B cell (primary cell): ENCODE measurements at places on chromosomes 2 and 18.

DNA sequence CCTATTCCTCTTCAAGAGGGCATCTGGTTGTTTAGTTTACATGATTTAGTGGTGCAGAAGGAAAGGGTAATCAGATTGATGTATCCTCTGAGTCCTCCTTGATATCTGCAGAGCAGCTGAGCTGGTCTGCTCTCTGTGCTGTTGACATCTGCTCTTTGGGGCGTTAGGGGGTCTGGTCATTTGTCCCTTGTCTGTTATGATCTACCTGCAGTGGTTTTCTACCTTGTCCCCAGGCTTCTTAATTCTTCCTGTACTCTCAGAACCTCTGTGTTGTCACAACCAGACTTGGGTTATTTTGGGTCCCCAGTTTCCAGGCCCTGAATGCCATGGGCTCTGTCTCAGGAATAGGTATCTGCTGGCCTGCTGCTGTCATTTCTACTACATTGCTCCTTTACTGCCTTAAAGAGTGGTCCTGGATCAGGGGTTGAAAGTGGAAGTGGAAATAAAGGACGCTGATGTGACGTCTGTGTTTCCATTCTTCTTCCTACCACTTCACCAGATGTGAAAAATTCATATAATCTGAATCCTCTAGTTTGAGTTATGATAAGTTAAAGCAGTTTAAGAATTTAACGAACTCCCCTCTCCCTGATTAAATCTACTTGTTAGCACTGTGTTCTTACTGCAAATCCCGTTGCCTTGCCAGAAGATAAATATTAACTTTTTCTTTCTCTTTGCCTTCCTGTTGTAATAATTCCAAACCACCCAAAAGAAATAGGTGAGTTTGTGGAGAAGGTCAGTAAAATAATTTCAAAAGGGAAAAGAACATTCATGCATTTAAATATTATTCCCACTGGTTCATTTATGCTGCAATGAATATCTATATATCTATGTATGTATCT lies 16.6 kb upstream of the CPS1 start:
- DNase-seq: no peak

DNA sequence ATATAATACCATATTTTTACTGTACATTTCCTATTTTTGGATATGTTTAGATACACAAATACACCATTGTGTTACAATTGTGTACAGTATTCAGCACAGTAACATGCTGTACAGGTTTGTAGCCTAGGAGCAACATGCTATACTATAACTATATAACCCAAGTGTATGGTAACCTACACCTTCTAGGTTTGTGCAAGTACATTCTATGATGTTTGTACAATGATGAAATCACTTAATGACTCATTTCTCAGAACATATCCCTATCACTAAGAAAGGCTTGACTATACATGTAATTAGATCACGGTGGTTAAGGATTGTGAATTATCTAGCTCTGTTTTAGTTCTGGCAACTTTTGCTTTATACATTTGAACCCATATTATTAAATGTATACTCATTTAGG lies 31.3 kb downstream of the NPHP1 start:
- no peak for DNase-seq

DNA sequence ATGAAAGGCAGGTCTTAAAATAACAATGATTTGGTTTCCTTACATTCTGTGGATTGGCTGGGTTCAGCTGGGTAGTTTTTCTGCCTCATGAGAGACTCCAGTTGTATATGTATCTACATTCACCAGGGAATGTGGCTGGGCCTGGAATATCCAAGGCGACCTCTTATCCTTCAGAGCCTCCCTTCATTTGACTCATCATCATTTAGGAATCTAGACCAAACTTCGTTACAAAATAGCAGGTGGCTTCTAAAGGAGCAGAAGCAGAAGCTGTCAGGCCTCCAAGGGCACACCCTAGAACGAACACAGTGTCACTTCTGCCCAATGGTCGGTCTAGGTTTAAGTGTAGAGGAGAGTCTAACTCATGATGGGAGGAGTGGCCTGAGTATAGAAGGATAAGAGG lies 204.2 kb downstream of the EN1 start:
- no peak for DNase-seq

DNA sequence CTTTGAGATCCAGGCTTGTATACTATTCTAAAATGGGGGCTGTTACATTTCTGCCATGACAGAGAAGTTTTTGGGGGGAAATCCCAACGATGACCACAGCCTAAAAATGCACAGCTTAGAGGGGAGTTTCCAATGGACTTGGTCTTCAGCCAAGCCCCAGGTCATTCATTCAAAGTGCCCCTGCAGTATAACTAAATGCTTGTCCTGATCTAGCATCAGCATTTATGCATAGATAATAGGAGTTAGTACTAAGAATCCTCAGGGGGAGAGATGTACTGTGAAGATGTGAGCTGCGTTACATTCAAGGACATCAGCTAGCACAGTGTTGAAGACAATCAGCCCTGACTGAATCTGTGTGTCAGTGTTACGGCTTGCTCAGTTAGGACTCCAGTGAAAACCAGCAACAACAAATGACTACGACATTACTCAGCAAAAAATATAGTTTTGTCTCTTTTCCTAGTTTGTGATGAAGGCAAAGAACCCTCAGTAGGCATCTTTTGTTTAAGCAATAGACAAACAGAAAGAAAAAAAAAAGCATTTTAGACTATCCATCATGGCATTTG lies 160.9 kb downstream of the ZEB2 start:
- peak; percentile 31 for DNase-seq

GRCh38 chr2:239644011-239644410 lies 243.2 kb upstream of the HDAC4 start:
- peak; percentile 10 for DNase-seq

DNA sequence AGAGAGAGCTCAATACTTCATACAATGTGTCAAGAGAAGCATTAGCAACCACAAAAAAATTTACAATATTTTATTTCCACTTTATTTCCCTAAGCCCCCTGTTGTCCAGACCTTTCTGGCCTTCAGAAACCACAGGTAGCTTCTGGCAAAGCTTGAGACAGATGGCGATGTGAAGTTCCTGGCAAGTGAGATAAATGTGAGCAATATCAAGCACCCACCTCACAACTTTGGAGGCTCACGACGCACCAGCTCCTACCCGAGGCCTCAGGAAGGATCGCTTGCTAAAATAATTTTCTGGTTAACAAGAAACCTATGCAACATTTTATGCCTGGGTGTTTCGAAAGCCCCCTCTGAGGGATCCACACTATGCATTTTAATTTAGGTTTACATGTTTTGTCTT lies 158.1 kb upstream of the CHAC2 start:
- no peak for DNase-seq
